Osteocyte (in vitro differentiated cells): ENCODE measurements at places on chromosomes 1 and 21. TPM values are rescaled to one million over a fixed set of nuclear protein-coding genes. Genes with fewer than 3 reads are reported as not detected.

DNA sequence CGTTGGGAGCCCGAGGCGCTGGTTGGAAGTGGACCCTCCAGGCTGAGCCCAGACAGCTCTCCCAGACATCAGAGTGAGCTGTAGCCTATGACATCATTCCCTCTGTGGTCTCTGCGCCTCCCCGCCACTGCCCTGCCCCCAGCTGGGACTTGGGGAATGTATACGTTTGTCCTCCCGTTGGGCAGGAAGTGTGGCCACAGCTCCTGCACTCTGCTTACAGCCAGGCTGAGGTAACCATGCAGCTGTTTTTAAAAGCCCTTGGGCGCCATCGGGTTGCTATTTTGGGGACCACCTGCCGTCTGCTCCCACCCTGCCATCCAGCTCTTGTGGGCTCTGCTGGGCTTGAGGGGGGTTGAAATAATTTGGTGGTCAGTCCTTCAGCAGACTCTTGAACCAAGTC, 7.8 kb downstream of the VASH2 start:
- no peak overlapping the region for H3K4me3 ChIP-seq
- no peaks in the 10 kb centered on the region for H3K4me1 ChIP-seq
- H3K27ac ChIP-seq: no peak overlapping the region
- DNase-seq: no peak
- H3K27me3 ChIP-seq: peaks cover 8% of the 10 kb centered on the region

GRCh38 chr1:118937413-118938072, 50.6 kb downstream of the TBX15 start:
- H3K4me1 ChIP-seq: no peaks in the 10 kb centered on the region
- H3K36me3 ChIP-seq: no peaks in the 10 kb centered on the region
- H3K4me3 ChIP-seq: no peak overlapping the region
- no peaks in the 10 kb centered on the region for H3K27me3 ChIP-seq

FCRL6 gene
- total RNA-seq: not detected in 2 replicates

GOLT1A gene
- not detected in 2 replicates for total RNA-seq

CYP4A11 gene
- total RNA-seq: not detected in 2 replicates

- H3K27me3 ChIP-seq: no peaks in the 10 kb centered on the region
- no peaks in the 10 kb centered on the region for H3K36me3 ChIP-seq
- no peak overlapping the region for H3K4me3 ChIP-seq
- H3K27ac ChIP-seq: no peak overlapping the region
- no peaks in the 10 kb centered on the region for H3K4me1 ChIP-seq
These were observed 79.4 kb downstream of the PAPPA2 start for GRCh38 chr1:176542352-176542751.

MRPL24 gene
- total RNA-seq: 52.6 and 55.8 TPM in 2 replicates

RGS4 gene
- total RNA-seq: 99.0 and 121 TPM in 2 replicates

GRCh38 chr1:81029266-81029665, 771.5 kb upstream of the ADGRL2 start:
- DNase-seq: no peak
- no peaks in the 10 kb centered on the region for H3K27me3 ChIP-seq
- no peak overlapping the region for H3K4me3 ChIP-seq
- H3K36me3 ChIP-seq: no peaks in the 10 kb centered on the region

CTSK gene
- total RNA-seq: 51.6 and 53.6 TPM in 2 replicates
